ENCODE measurements at places on chromosomes 2 and 18.

DNA sequence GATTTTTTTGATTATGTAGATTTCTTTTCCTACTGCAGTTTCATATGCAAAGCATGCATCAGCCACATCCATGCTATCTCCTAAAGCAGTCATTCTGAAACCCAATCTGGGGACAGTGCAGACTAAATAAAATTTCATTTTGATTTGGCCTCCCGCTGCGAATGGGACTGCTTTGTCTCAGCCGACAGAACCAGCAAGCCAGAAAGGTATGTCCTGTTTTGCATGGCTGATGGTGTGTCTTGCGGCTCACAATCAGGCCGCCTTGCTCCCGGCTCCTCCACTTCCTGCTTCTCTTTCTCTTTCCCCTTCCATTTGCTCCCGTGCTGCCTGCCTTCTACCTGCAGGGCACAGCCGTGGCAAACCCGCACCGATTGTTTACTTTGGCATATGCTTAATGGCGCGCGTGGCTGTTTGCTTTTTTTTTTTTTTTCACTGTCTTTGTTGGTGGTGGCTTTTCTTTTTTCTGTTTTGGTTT, 419.6 kb upstream of the POU3F3 start:
- DNase-seq, result peak; percentile 92

- DNase-seq, result no peak
These were observed 7.7 kb downstream of the LOXL3 start for GRCh38 chr2:74546004-74546403.

DNA sequence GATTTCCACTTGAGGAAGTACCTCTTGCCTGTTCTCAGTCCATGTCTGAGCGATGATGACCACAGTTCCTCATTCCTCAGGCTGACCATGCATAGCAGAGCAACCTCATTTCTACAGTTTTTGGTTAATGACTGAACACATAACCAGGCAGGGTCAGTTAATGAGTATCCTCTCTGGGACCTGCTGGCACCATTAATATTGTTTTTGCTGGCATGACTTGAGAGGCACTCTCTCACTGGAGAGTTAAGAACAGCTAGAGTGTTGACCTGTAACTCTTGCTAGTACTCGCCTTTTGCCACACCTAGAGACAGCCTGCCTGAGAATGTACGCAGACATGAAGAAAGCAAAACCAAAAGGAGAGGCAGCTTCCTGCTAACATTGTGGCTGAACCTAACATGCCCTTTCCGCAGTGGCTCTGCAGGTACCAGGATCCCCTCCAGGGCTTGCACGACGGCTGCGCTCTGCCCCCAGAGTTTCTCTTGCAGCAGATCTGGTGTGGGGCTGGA, 23.9 kb downstream of the PECR start:
- DNase-seq, result no peak

- DNase-seq, result peak; percentile 25
These were observed 72.5 kb downstream of the FAM210A start for GRCh38 chr18:13653746-13654433.

- no peak for DNase-seq
These were observed 162.3 kb downstream of the TNS1 start for GRCh38 chr2:217840522-217840921.

Measured in NCI-H526 (cell line).